ENCODE measurements at places on chromosomes 4 and X.

- DNase-seq: no peak
These were observed 94.7 kb downstream of the TMEM131L start for GRCh38 chr4:153560908-153561307.

DNA sequence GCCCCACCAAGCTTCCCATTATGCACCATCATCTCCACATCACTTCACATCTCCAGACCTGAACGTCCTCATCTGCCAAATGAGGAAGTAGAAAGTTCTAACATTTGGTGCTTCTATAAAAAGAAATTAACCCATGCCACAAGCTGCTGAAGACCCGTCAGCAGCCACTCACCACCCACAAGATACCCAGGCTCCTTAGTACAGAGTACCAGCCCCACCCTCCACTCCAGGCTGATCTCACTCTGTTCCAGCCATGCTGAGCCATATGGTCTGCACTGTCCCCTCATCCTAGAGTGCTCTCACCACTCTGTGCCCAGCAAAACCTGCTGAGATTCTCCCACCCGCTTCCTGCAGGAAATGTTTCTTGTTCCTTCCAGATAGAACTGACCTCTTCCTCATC, 240.8 kb upstream of the PPARGC1A start:
- DNase-seq: no peak

- DNase-seq: no peak
These were observed 147.9 kb downstream of the CHIC2 start for GRCh38 chr4:53916431-53916889.

GRCh38 chr4:77201857-77202256, 44.9 kb downstream of the CCNG2 start:
- DNase-seq: no peak

DNA sequence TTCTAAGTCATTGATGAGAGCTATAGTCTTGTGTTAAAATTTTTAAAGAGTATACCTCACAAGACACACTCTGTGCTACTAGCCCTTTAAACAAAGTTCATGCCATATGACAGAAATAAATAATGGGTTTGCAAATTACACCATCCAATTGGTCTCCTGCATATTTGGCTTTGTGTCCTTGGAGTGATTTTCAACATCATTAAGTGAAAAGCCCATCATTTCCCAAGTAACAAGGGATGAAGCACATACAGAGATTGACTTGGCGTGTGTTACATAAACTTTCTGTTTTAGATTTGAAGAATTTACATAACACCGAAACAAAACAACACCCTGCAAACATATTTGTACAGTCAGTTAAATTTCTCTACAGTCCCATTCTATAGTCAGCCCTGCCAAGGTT, 216.9 kb upstream of the NEIL3 start:
- DNase-seq: no peak

- no peak for DNase-seq
These were observed 271.2 kb downstream of the EPHA5 start for GRCh38 chr4:65399084-65399483.

DNA sequence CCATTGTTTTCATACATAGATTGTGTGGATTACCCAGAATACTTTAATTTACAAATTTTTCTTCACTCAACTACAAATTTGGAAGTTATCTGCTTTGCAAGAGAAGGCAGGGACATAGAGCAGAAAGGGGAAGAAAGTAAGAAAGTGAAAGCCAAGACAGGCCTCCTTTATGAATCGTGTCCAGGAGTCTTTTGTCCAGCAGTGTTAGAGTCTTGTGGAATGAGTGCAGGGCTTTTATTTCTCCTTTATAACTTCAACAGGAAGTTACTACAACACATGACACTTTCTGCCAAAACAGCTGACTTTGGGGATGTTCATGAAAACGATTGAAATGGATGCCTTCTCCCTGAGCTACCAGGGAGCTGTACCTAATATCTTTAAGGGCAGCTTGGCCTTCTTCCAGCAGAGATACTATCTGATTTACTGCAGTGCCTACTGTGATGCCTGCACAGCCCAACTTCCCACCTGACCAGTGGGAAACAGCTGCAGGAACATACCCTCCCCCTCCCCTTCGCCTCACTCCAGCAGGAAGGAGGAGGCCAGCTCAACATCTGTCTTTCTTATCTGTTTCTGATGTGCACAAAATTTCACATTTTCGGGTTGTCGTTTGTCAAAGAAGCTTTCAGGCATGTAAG, 557.7 kb upstream of the SLIT2 start:
- no peak for DNase-seq

- no peak for DNase-seq
These were observed 101.0 kb downstream of the PAPSS1 start for GRCh38 chr4:107619066-107619465.

DNA sequence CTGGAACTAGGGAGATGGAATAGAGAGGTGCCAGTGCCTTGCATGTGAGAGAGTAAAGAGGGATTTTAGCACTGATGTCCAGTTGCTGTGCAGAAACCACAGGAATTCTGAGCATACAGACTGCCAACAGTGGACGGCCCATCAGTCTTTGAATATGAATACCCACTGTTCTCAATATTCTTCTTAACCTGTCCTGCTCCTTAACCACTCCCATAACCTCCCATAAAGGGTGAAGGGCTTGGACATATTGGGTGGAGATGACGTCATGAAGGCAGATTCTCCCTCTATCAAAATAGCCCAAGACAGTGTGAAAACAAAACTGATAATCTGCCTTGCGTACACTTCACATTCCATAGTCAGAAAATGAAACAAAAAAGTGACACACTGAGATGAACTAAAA, 1313.7 kb upstream of the PABPC4L start:
- DNase-seq: no peak

DNA sequence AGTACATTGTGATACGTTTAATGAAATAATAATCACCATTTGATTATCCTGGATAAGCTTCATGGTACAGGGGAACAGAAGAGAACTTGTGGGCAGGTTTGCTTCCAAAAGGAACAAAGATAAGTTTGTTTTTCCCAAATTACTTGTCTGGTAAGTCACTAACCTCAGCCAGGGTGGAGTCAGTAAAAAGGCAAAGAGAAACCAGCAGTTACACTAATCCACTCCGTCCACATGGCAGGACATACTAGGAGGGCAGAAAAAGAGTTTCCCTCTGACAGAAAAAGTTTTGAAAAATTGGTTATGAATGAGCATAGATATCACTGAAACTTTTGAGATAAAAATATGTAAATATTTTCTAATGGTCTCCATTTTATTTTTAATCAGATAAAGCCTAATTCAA, 285.9 kb downstream of the IL15 start:
- no peak for DNase-seq

GRCh38 chrX:20712811-20713210, 446.1 kb upstream of the RPS6KA3 start:
- no peak for DNase-seq

DNA sequence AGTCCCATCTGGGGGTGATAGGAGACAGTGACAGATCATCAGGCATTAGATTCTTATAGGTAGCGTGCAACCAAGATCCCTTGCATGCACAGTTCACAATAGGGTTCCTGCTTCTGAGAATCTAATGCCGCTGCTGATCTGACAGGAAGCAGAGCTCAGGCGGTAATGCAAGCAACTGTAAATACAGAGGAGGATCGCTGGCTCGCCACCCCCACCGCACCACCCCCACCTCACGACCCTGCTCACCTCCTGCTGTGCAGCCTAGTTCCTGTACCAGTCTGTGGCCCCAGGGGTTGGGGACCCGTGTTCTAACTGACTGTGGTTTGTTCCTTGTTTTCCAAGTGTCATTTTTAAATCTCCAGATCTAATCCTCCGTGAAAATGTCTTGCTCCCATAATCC, 89.0 kb upstream of the MAPK10 start:
- no peak for DNase-seq
